ENCODE measurements at places on chromosomes 4 and X.

DNA sequence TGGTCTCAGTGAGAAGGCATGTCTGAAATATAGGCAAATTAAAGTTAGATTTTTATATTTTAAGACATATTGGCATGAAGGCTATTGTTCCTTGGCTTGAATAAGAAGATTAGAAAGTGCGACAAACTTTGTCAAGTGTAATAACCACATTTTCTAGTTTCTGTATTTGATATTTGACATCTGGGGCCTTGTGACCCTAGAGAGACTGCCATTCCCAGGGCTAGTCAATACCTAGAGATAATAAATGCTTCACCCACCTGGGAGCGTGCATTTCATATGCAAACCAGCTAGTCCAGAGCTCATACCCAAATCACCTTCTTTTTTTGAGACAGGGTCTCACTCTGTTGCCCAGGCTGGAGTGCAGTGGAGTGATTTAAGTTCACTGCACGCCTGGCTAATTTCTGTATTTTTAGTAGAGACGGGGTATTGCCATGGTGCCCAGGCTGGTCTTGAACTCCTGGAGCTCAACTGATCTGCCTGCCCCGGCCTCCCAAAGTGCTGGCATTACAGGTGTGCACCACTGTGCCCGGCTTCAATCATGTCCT lies 62.6 kb downstream of the COQ2 start:
- no peak for DNase-seq

DNA sequence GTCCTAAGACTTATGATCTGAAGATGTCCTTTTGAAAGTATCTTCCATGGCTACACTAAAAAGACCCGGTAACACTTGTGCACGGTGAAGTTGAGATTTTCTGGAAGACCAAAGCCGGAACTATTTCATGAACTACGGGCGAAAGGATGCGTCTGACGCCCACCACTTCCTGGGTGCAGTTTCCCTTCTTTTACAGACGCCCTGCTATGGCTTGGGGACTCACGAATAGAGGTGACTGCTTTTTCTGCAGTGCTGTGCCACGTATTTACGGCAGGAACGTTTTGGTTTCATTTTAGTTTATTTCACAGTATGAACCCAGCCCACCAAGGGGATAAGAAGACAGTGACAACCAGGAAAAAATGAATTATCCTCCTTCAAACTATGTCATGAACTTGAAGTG lies 180.4 kb downstream of the AFAP1 start:
- DNase-seq, result peak; percentile 20

DNA sequence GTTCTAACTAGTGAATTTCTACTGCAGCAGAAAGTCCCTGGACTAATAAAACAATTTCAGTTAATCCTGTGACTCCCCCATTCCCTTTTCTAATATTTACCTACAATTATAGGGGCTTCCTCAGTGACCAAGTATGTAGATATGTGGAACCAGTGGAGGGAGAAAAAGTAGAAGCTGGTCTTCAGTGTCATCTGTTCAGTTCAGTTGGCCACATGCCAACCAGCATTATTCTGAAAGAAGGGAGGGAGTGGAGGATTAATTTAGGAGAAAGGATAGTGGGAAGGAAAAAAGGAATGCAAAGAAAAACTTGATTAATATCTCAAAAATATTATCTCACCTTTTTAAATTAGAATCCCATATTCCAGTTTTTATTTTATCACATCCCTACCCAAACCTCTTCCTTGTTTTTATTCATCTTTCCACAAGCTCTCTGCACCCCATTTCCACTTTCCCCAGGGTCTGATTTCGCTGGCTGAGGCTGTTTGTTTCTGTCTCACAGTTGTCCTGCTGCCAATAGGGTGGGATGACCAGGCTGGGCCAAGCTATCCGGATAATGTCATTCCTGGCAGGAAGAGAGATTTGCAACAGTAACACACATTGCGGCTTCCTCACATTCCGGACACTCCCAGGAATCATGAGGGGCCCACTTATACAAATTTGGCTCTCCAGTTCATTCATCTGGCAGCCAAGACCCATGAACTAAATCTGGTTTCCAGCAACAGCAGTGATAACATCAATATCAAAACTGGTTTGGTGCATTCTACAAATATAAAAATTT lies 24.6 kb upstream of the ANTXR2 start:
- no peak for DNase-seq

GRCh38 chr4:93157986-93158385 lies 670.6 kb upstream of the ATOH1 start:
- no peak for DNase-seq

- DNase-seq, result no peak
These were observed 991.5 kb downstream of the ADGRL3 start for GRCh38 chr4:62191451-62192240.

DNA sequence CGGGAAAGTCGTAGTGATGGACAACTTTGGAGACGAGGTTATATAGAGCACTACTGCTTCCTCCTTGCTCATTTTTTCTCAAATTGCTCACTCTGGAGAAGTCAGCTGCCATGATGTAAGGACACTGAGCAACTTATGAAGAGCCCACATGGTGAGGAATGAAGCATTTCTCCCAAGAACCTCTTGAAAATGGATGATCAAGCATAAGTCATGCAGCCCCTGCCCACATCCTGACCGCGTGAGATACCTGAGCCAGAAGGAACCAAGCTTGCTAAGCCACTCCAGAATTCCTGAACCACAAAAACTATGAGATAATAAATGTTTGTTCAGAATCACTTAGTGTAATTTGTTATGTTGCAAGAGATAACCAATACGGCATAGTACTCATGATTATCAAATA lies 42.8 kb downstream of the PDE5A start:
- DNase-seq, result no peak

- DNase-seq, result no peak
These were observed 107.8 kb downstream of the IQCM start for GRCh38 chr4:149707862-149708261.

GRCh38 chrX:123731258-123731986 lies 1.4 kb downstream of the THOC2 start:
- DNase-seq, result no peak

DNA sequence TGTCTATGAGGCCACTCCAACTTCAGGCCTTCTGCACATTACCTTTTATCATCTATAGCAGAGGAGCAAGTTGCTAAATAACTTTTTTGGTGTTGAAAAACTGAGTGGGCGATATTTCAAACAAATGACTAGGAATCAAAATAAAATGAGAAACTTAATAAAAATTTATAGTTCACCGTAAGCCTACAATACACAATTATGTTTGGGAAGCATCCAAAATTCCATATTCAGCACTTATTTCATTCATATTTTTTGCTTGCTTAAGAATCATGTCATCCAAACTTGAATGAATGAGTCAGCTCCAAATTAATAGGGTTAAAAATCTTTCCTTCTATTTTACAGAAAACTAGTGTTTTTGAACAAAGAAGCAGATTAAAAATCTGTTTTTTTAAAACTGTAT lies 119.1 kb downstream of the SH3RF1 start:
- no peak for DNase-seq

DNA sequence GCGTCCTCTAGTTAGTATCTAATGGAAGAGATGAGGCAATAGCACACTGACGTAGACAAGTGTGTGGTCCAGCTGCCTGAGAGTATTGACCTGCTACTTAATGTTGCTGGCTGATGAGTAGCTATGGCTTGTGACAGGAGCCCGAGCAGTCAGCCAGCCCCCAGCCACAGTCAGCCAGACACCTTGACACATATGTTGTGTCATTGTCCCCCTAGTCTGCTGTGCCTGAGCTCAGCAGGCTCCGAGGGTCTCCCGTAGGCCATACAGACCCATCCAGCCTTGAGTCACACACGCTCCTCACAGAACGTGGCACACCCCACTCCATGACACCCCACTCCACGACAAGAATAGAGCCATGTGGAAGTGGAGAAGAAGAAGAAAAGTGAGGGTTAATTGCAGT lies 362.1 kb downstream of the UNC5C start:
- DNase-seq, result no peak

GRCh38 chr4:86891762-86892635 lies at the start of gene C4orf36:
Gene C4orf36 (minus strand): TSS chr4:86892422. CDS start chr4:86891520, 902 bp downstream.
- DNase-seq, result no peak

- no peak for DNase-seq
These were observed 736 bp downstream of the BDH2 start for GRCh38 chr4:103098756-103099440.

All from activated naive CD8-positive, alpha-beta T cell treated with anti-CD3 and anti-CD28 coated beads, Interleukin-2, amount 50 U/mL, for 16 hours (primary cell).